ENCODE measurements at places on chromosomes 1 and 21.

DNA sequence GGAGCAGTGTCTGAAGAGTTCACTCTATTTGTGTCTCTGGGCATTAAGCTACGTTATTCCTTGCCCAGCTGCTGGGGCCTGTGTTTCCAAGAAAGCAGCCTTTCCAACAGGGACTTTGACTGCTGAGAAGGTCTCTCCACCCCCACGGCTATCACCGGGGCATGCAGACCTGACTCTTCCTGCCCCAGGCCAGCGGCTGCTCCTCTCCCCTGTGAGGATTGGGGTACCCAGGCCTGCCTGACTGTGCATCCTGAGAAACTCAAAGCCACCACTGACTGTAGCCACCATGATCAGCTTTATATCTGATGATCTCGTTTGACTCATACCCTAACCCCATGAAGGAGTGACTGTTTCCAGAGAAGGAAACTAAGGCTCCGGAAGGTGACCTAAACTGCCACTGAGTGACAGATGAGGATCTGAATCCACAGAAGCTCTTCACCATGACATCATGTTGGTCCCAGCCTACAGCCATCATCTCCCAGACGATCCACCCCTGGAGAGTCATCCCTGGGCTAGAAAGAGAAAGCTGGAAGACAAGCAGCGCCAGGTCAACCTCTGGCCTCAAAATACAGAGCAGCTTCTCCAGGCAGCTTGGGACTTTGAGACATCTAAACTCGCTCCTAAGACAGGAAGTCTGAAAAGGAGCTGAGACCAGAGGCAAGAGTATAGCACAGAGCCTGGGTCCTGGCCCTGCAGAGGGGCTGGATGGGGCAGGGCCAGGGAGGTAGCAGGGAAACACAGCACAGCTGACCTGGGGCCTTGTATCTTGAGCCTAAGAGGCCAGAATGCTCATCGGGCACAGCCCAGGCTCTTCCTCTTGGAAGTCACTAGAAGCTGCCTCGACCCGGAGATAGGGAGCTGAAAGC is 244.0 kb upstream of the VAMP3 start:
- no peak for DNase-seq

GRCh38 chr1:101474039-101474665 is 237.3 kb downstream of the S1PR1 start:
- DNase-seq, result no peak

DNA sequence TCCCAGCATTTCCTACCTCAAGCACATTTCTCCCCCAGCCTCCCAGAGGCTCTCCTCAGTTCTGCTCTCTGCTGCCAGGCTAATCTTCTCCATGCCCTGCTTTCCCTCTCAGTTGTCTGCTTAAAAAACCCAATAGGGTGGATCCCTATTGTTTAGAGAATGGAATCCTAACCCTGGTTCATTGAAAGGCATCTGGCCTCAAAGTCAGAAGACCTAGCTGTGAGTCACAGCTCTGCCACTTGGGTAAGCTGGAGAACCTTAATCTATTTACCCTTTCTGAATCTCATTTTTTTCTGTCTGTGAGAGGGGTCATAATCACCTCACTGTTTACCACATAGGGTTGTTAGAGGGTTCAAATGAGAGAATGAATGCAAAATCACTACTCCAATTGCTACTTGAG is 12.5 kb upstream of the MYOC start:
- DNase-seq, result no peak

- DNase-seq, result peak; percentile 80
These were observed 364.7 kb downstream of the SMYD3 start for GRCh38 chr1:246142320-246142893.

- no peak for DNase-seq
These were observed 139.8 kb upstream of the ST6GALNAC5 start for GRCh38 chr1:76727520-76727919.

DNA sequence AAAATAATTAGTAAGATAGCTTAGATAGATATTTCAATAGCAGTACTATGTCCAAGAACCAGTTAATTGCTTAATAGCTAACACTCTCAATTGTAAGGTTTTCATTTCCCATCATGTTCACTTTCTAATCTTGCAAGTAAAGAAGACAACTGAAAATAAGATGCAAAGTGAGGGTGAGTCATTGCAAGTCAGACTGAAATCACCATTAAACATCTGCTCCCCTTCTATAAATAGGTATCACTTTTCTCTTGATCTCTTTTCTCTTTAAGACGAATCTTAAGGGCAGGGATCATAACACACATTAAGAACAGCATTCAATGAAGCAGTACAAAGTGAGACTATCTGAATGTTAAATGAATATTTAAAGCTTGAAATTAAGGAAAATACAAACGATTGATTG is 40.4 kb downstream of the UBR4 start:
- DNase-seq, result no peak
